ENCODE measurements at places on chromosomes 3 and 15.
A peak's percentile ranks its signal among the peaks of the same experiment; 100 is the strongest.

DNA sequence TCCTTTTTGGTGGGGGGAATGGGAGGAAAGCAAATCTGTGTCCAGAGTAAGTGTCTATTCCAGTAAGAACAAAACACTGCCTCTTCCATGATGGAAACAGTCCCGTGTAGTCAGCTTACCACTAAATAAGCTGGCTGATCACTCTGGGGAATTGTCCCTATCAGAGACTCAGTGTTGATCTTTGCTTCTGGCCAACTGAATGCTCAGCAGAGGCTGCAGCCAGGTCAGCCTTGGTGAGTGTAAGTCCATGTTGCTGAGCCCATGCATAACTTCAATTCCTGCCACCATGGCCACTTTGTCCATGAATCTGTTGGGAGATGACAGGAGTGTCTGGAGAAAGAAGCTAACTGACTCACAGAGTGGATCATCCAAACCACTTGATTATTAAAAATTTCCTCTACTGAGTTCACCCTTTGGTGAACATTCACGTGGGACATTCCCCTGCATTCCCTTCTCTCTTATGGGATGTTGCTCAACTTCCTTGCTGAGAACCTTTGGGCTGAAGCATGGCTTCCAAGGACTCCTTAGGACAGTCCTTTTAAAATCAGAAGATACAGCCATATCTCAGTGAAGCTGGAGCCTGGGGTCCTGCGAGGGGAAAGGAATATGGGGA, 33.9 kb upstream of the XCR1 start:
- no peak for DNase-seq

GRCh38 chr3:14424711-14425580, 22.5 kb downstream of the SLC6A6 start:
- DNase-seq, result peak; percentile 47

- DNase-seq, result no peak
Observed at GRCh38 chr3:113055961-113056360, 65.2 kb downstream of the GTPBP8 start.

GRCh38 chr3:4251412-4251811, 51.8 kb upstream of the SETMAR start:
- DNase-seq, result no peak

DNA sequence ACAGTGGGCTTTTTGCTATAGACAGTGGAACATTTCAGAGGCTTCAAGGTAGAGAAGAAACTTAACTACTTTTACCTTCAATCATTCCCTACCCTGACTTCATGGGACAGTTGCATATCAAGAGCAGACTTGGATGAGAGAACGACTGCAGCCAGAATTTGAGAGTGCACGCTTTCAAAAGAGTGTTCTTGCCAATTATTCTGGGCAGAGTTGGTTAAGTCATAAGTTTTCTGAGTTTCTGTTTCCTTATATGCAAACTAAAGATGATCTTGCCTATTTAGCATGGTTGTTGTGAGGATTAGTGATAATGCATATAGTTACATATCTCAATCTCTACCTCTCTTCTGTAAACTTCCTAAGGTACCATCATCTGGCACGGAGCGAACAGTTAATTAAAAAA, 7.6 kb downstream of the SLC9A9 start:
- DNase-seq, result no peak

DNA sequence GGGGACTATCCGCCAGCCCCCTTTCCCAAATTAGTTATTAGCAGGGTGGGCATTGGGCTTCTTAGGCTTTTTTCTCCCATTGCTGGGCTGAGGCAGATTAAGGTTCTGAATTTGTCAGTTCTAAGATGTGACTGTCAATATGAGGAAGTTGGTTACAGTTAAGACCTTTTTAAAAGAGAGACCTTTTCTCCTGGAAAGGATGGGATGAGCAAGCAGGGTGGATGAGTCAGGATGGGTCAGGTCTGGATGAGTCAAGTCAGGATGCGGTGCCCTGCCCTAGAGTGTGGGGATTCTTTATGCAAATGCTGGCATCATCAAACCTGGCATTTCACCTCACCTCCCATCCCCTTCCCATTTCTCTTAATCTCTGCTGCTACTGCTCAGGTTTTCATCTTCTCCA, 1.9 kb downstream of the AEN start:
- no peak for DNase-seq

GRCh38 chr15:90840954-90841353, 27.4 kb upstream of the FURIN start:
- DNase-seq, result no peak

DNA sequence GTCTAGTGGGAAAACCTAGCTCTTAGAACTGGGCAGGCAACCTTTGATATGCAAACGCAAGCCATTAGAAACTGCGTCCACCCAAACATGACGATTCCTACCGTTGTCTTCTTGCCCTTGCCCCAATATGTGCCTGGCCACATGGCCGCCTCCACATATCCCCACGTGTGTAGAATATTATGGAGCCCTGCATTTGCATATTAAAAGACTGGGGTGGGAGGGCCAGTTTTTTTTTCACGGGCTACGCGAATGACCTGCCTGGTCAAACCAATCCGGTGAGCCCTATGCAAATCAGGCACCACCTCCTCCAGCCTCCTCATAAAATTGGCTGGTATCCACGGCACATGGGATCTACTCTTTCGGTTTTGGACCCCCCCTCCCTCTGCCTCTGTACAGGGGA, 381.0 kb upstream of the RGMA start:
- no peak for DNase-seq

GRCh38 chr15:34122771-34123183, 20.9 kb downstream of the PGBD4 start:
- DNase-seq, result no peak

DNA sequence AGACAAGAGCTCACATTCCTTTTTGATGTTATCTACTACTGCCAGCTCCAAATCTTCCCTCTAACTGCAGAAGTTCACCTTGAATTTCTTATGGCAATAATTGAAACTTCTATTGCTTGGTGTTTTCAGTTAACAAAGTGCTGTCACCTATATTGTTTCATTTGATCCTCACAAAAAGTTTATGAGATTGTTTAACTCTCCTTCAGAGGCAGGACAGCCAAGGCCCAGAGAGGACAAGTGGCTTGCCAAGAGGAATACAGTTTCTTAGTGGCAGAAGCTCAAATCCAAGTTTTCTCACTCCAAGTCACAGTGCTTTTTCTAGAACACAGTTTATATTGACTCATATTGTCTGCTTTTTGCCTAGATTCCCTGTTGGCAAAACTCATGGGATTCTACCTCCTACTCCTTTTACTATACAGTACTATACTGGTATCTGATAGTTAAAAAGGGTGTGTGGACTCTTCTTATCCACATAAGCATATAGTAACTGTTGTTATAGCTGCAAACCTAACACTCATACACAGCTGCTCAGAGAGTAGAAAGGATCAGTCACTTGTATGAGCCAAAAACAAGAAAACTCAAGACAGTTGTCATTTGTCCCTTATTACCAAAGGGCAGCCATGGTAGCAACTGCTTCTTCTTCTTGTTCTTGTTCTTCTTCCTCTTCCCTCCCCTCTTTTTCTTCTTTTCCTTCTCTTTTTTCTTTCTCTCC, 15.9 kb downstream of the TM4SF4 start:
- DNase-seq, result no peak

DNA sequence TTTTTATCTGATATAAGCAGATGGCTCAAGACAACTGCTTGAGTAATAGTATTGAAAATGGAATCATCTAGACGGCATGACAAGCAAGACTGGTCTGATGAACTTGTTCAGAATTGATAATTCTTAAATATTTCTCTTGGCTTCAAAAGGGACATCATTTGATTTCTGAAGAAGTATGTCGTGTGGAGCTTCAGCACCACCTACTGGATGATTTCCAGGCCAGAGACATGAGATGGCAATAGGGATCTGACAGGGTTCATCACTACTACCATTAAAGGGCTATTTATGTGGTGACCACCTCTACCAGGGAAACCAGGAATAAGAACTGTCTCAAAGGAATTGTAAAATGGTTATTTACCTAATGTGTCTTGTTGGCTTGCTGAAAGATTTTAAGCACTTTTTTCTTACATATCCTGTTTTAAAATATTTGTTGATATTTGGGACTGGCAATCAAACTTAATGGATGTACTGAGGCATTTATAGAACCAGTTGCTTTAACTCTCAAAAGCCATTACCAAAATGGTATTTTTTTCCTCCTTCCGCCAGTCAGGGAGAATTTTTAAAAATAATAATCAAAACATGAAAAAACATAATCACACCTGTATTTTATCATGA, 99.5 kb upstream of the FAM98B start:
- peak; percentile 28 for DNase-seq

DNA sequence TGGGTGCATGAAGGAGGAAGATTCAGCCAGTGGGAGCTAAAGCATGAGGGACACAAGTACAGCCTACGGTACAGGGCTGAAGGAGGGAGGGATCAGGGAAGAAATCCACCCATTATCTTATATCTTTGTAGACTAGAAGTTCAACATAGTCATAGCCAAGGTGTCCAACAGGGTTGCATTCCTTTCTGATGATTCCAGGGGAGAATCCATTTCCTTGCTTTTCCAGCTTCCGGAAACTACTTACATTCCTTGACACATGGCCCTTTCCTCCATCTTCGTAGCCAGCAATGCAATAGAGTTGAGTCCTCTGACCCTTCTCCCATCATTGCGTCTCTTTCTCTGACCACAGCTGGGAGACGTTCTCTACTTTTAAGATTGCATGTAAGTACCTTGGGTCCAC, 471.0 kb upstream of the SEMA6D start:
- DNase-seq, result no peak

DNA sequence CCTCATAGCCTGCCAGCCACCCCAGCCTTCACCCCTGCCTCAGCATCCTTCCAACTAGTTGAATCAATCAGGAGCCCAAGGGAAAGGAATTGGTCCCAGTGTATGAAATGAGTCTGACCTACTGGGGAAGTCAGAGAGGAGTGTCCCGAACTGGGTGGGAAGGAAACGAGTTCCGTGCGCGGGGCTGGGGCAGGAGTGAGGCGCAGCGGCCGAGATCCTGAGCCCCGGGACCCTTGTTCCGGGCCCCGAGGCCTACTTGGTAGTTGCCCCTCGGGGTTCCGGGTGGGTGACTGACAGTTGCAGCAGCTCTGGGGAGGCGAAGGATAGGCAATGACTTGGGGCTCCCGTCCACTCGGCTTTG, 1.1 kb upstream of the PLCL2 start:
- DNase-seq, result no peak

DNA sequence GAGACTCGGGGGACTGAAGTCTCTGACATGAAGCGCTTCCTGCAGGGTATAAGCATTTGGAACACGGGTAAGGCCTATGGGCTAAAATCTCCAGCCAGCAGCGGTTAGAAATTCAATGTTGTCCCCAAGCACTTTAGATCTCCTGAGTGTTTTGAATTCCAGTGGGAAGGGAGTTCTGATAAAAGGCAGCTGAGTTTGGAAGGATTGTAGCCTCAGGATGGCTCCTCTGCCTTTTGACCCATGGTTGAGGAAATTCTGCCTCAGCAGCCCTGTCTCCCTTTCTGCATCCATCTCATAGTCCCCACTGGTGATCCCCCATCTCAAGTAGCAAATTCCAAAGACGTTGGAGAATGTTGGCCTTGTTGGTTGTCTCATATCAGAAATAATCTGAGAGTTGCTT, 24.2 kb upstream of the HACD2 start:
- no peak for DNase-seq

- no peak for DNase-seq
Observed at GRCh38 chr3:158642005-158642404, 2.3 kb upstream of the GFM1 start.

DNA sequence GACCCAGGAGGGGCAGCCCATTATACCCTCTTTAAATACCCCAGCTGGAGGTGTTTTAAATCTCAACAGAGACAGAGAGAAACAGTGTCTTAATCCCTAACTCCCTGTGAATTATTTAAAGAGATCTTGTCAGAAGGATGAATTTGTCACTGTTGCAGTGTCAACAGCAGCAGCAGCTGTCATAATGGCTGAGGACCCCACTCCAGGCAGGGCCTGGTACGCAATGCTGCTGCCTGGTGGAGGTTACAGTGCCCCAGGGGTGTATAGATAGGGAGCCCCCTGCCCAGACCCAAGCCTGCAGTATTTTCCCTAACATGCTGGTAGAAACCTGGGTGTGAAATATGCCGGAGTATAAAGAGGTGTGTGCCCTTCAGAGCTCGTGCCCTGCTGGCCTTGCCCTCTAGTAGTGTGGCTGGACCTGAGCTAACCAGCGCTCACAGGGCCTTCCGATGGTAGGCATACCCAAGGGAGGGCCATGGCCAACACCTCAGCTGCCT, 143.0 kb downstream of the EPHB1 start:
- DNase-seq, result no peak

DNA sequence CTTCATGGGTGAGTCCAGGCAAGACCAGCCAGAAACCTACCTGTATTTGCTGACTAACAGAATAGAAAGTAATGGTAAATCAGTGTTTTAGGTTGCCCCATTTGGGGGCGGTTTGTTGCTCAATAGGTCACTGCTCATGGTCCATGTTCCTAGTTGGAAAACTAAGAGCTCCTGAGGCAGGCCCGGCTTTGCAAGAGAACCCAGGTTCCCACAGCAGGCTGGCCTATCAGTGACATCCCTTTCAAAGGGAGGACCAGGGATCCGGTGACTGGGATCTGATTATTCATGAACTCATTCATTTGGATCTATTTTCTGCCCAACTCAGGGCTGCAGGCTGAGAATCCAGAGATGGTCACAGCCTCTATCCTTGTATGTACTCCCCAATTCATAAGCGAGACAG, 163.9 kb downstream of the WNT7A start:
- DNase-seq, result no peak

GRCh38 chr3:27714146-27714526, 8.0 kb downstream of the EOMES start:
- DNase-seq, result no peak

DNA sequence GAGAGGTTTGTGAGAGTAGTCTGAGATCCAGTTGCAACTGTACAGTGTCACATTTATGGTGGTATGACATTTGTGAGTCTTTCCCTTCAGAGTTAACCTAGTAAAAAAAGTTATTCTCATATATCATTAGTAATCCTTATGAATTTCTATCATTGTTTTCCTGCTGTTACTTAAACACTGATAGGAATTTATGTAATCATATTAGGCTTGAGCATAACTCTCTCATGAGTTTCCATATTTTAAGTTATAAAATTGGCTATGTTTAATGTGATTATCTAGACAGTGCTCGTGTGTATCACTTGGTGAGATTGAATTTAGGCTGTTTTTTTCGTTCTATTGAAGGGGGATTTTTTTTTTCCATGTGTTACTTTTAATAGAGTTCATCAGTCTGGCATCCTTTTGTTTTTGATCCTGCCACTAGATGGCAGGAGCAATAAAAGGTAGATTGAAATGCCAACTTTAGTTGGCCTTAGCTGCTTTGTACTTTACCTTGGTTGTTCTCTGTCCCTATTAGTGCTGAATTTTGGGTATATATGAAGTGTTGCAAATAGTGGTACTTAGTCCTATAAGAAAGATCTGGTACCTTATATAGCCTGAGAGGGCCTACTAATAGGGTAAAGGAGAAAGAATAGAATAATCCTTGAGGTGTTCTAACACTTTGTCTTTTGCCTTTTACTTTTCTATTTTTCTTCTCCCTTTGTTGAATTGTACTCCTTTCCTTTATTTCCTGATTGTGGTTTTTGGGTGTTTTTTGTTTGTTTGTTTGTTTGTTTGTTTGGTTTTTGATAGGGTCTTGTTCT, 17.9 kb downstream of the STT3B start:
- no peak for DNase-seq

- no peak for DNase-seq
Observed at GRCh38 chr3:129101370-129102138, 20.1 kb downstream of the RAB43 start.

Measured in activated gamma-delta T cell treated with anti-CD3 and anti-CD28 coated beads, Interleukin-2, amount 50 U/mL, for 16 hours (primary cell).